Brain (organoid and tissue), 16 donors: ENCODE measurements at places on chromosomes 11 and 22. TPM values are rescaled to one million over a fixed set of nuclear protein-coding genes. Genes with fewer than 3 reads are reported as not detected.

APOBEC3A gene
- not detected for polyA plus RNA-seq

DNA sequence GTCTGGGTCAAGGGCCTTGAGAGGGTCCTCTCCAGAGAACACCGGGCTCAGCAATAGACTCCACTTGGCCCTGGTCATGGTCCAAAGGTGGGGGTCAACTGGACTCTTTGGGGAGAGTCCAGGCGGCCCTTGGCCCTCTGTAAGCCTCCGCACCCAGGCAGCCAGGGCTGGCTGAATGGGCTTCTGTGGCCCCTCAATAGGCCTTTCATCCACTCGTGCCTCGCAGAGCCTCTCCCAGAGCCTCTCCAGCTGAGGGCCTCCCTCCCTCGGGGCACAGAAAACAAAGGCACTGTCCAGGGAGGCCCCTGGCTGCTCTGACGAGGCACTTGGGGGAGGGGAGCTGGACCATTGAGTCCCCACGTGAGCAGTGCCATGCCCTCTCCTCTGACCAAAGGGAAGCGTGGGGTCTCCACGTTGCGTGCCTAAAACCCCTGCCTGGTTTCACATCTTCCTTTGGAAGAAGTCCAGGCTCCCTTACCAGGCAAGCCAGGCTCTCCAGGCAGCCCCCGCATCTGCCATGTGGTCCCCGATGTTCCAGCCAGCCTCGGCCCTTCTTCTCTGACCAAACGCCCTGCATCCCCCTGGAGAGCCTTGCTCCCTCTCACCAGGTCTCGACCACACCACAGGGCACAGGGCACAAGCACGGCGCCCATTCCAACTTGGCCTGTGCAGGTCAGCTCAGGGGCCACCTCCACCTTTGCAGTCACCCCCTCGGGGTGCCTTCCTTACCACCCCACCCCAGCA lies 15.5 kb downstream of the KIAA0930 start:
- no peak for DNase-seq

- no peak for DNase-seq
Observed at GRCh38 chr11:3092603-3093141, 35.4 kb upstream of the CARS1 start.

- DNase-seq = no peak
Observed at GRCh38 chr22:29253561-29254285, 14.1 kb downstream of the RHBDD3 start.

DNA sequence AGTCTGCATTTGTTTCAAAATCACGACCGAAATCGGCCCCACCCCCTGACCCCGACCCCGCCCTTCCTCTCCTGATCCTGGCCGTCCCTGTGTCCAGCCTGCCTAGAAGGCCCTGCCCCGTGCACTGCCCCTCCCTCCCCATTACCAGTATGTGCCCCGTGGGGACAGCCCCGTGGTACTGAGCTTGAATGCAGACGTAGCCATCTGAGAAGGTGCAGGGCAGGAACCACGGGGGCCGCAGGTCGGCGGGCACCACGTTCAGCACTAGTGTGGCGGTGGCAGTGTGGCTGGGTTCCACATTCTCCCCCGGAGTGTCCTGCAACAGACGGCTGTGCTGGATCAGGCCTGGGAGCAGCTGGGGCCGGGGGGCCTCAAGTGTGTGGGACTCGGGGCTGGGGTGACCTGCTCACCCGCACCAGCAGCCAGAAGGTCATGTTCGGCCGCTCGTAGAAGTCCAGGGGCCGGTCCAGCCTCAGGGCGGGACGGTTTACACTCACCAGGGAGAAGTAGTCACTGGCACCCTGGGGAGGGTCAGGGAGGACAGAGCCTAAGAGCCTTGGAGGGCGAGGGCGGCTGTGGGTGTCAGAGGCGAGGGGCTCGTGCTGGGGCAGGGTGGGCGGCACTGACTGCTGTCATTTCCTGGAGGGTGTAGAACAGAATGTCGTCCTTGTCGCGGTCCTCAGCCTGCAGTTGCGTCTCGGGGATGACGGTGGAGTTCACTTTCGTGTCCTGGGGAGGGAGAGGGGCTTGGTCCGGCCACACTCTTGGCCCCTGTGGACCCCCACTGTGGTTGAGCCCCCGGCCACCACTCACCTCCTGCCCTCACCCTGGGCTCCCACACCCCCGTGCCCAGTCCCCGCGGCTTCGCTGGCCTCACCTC lies 3.6 kb downstream of the CDHR5 start:
- no peak for DNase-seq

SLC22A25 gene
- polyA plus RNA-seq = not detected

MLC1 gene
- polyA plus RNA-seq = 83.5 TPM

DNA sequence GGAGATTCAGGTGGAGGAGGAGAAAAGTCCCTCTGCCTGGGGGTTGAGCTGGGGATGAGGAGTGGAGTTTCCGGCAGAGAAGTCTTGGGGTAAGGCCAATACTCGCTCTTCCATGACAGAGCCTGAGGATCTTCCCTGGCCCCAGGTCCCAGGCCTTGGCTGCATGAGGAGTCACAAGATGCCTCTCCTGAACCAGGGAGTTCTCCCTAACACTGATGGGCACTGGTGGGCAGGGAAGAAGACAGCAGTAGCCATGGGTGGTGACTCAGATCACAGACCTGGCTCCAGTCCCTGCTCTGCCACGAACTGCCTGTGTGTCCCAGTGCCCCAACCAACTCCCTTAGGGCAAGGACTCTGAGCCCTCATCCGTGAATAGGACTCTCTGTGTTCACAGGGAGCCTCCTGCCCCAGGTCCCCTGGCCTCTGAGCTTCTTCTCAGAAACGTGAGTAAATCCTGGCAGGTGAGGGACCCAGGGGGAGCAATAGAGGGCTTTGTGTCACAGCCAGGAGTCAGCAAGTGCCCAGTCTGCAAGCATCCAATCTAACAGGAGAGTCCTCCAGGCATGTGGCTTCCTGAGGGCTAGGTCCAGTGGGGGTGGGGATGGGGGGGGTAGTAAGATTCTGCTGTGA lies 45.5 kb upstream of the FTH1 start:
- no peak for DNase-seq

SPA17 gene
- 14.8 TPM for polyA plus RNA-seq
